ENCODE measurements at places on chromosomes 6 and 20.
A peak's percentile ranks its signal among the peaks of the same experiment; 100 is the strongest.

DNA sequence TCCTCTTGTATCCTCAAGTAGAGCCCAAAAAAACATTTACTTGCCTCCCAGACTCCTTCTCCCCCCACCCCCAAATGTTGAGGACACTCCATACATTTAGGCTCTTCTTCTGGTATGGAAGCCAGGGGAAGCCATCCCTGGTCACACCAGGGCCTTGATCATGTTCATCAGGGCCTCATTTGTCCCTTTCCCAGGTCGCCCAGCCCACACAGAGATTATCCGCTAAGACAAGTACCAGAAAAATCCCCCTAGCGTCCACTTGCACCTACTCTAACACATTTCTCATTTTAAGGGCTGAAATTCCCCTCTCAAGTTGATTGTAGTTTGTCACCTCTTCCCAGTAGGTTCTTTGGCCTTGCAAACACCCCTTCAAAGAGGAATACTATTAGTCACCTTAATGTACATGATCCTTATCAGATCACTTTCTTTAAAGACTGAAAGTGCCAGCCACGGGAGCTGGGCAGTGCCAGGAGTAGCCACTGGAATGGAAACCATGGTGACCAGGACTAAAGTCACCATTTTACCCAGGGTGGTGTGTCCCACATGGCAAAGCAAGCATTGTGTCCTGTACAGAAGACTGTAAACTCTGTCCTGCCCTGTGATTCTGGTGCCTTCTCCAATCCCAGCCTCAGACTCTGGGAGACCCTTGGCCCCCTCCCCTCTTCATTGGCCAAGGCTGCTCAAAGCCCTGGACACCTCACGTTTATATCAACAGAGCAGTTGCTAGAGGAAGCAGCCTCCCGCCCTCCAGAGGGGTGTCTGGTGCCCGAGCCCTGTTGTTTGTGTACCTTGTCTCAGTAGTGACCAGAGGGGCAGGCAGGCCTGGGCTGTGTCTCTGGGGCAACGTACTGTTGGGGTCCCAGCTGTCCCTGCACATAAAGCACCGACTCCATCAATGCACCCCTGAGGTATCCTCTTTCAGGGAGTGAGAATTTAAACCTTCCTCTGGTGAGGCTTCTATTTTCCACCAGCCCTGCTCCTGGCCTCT lies 5.0 kb upstream of the APOBEC2 start:
- DNase-seq: no peak

DNA sequence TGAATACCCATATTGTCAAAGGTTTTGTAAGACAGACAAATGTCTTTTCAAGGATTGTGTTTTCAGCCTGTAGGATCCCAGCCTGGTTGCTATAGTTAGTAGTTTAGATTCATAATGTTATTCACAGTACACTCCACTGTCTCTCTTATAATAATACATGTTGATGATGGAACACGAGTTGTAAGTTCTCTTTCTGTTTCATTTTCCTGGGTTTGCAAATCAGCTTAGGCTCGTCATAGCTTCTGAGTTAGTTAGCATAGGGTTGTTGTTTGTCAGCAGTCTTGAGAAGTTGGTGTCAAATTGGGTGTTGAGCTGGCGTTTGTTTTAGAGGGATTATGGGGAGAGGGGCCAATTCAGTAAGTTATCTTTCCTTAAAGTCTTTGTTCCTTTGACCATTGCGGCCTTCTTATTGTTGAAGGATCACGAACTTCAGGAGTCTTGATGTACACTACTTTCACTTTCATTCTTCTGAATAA lies 45.8 kb downstream of the QKI start:
- DNase-seq: no peak

DNA sequence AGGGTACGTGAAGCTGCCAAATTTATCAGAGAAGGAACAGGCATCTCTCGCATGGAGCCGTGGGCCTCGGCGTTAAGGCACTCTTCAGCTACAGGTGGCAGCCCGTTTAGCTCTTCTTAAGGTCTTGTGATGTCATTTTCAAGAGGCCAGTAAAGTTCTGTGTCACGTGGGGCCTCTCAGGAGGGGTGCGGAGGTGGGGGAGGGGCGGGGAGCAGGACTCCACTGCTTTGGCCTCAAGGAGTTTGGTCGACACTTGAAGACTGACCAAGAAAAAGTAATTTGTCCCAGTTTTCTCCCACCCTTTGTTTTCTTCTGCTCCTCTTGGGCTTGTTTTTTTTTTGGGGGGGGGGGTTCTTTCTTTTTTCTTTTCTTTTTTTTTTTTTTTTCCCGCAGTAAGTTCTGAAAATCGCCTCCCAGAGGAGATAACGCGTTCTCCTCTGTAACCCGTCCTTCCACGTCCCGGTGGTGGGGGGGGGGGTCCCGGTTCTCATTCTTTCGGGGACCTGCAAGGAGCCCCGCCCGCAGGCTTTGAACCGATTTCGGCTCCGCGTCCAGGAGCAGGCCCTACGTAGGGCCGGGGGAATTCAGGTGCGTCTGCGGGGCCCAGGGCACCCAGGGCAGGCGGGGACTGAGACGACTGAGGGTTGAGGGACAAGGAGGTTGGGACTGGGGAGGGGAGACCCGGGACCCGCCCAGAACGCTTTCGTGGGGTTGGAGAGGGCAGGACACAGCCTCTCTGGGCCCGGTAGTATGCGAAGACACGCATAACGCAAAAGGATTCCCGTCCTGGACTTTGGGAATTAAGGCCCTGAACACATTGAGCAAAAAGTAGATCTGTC lies 26.0 kb downstream of the GPX6 start:
- peak; percentile 69 for DNase-seq

- no peak for DNase-seq
These were observed 13.3 kb upstream of the MAP7 start for GRCh38 chr6:136563386-136564152.

- no peak for DNase-seq
These were observed 68.5 kb downstream of the EYA2 start for GRCh38 chr20:46963196-46963529.

GRCh38 chr6:25446830-25447569 lies 167.8 kb downstream of the CARMIL1 start:
- DNase-seq: no peak

GRCh38 chr6:165848086-165848426 lies 185.0 kb upstream of the PDE10A start:
- no peak for DNase-seq

DNA sequence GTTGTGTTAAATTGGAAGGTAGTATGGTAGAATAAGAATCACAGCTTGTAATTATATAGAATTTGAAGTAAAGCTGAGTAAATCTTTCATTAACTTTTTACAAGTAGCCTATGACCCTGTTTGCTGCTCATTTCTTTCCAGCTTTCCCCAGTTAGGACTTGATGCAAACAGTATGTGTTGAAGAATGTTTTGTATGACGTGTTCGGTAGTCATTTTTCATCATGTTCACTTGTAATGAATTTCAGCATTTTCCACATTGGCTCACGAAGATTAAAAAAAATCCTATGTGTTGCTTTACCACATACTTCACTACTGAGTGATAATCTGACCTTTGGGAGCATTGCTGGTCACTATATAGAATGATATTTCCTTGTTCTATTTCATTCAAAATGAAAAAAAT lies 162.4 kb downstream of the CDKAL1 start:
- DNase-seq: no peak

DNA sequence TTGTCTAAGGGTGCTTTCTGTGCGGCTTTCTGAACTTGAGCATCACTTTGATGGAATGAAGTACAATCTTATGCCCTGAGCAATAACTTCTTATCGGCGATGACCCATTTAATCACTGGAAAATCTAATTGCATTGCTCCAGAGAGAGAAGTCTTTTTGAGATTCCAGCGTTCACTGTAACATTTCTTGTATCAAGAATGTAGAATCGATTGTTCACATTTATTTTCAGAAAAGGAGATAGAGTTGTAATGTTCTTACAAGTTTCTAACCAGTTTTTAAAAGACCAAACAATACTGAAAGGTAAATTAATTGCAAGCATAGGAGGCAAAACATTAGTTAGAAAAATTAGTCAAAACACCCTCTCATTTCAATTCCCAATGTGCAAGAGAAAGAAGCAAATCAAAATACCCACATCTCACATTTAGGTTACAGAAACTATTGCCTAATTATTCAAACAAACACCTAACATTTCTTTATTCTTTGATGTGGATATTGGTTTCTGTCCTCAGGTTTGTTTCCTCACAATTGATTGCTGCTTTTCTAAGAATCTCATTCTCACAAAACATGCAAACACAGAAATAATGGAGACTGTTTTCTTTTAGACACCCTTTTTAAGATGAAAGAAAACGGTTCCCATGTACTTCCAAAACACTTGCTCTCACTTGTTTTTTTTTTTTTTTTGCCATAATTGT lies 14.8 kb upstream of the PRDM13 start:
- DNase-seq: no peak

DNA sequence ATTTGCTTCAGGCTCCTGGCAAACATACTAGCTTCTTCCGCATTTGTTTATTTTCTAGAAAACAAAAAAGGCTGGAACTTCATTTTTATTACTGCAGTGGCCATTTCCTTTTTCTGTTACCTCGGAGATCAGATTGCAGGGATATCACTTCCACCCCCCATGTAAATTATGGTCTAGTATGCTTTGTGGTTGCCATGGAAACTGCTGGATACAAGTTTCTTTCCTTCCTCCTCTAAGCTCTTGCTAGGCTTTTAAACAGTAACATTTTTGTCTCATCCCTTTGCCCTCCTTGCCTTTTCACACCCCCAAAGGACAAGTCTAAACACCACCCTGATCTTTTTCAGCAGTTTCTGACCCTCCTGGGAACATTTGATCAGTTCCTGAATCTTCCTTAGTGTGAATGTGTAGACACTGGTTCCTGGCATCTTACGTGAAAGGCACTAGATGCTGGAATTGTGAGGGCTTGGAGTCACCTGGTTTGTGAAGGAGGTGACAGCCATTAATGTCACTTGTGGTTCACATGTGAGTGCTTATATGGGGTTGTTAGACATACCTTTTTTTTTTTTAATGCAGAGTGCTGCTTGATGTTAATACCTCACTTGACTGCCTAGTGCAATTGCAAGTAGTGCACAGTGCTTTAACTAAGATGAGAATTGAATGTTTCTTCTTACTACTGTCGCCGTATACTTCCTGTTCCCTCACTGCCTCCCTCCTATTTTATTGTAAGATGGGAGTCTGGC lies 181.6 kb downstream of the JARID2 start:
- DNase-seq: no peak

DNA sequence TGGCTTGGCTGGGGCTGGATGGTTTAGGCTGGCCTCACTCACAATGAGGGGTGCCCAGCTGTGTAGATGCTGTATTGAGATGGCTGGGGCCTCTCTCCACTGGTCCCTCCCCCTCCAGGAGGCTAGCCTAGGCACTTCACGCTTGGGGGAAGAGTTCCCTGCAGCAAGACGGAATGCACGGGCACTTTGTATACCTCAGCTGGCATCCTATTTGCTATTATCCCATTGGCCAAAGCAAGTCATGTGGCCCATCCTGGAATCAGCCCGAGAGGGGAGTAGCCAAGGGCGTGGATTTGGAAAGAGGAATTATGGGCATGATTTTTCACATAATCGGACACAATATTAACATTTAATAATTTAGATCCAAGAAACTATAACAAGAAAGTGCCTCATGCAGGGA lies 64.3 kb downstream of the ISM1 start:
- no peak for DNase-seq

GRCh38 chr6:90230548-90231215 lies 66.0 kb downstream of the BACH2 start:
- DNase-seq: no peak

DNA sequence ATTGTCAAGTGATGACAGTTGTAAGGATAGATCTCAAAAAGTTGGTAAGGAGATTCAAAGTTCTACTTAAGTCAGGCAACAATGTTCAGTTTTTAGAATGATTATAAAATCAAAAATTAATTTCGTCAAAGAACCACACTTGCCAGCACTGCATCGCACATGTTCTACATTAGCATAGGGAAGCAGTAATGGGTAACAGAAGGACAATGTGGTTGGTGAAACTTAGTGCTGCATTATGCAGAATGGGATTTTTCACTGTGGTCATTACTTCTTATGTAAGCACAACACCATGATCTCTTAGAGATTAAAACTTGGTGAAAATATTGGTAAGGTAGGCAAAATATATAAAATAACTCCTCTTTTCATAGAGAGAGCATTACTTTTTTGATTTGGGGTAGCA lies 173.7 kb upstream of the THEMIS start:
- DNase-seq: no peak

DNA sequence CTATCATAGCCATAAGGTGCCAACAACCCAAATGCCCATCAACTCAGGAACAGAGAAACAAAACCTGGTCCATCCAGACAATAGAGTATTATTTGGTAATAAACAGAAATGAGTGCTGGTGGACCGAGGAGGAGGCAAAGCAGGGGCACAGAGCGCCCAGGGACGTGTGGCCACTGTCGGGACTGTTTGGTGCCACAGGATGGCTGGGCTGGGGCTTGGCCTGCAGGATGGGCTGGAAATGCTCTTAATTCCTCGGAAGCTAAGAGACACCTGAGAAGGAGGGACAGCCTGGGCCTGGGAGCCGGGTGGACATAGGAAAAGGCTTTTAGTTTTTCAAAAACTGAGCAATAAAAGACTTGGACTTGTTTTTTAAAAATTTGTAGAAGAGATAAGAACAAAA lies 216.4 kb downstream of the DLL1 start:
- DNase-seq: no peak

DNA sequence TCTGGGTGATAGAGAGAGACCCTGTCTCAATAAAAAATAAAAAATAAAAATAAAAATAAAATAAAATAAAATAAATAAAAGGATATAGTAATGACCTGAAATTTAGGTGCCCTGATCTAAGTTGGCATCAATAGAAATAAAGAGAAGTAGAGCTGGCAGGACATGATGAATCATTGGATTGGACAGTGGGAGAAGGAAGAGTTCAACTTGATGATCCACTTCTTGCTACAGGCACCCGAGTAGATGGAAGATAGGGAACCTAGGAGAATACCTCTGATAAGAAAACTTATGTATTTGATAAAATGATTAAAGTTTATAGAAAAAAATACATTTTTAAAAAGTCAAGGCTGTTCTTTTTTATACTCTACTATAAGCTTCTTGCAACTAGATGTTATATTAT lies 79.0 kb downstream of the ADTRP start:
- DNase-seq: no peak

GRCh38 chr6:142002825-142003405 lies 129.8 kb upstream of the GJE1 start:
- DNase-seq: no peak

GRCh38 chr6:74356391-74356790 lies 660.4 kb downstream of the CD109 start:
- no peak for DNase-seq

GRCh38 chr6:98056955-98057354 lies 773.9 kb upstream of the MMS22L start:
- DNase-seq: no peak

DNA sequence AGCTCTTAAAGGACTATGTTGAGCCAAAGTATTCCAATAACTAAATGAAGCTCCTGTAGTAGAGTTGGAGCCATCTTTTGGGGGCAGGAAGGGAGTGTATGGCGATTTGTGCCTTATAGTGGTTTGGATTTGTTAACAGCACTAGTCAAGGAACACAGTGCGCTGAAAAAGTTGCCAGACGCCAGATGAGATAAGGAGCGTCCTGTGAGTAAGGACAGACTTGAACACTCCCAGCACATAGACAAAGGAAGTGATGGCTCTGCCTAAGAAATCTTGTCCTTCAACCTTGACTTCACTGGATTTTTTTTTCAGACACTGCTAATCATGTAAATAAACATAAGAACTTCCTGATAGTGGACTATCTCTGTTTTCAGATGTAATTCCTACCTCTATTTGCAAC lies 136.9 kb downstream of the TRMT11 start:
- no peak for DNase-seq
